ENCODE measurements at places on chromosomes 4 and X. TPM values are rescaled to one million over a fixed set of nuclear protein-coding genes. Genes with fewer than 3 reads are reported as not detected.

- no peak for DNase-seq
Measured at GRCh38 chr4:1512738-1513660, 106.8 kb upstream of the NKX1-1 start.

DNA sequence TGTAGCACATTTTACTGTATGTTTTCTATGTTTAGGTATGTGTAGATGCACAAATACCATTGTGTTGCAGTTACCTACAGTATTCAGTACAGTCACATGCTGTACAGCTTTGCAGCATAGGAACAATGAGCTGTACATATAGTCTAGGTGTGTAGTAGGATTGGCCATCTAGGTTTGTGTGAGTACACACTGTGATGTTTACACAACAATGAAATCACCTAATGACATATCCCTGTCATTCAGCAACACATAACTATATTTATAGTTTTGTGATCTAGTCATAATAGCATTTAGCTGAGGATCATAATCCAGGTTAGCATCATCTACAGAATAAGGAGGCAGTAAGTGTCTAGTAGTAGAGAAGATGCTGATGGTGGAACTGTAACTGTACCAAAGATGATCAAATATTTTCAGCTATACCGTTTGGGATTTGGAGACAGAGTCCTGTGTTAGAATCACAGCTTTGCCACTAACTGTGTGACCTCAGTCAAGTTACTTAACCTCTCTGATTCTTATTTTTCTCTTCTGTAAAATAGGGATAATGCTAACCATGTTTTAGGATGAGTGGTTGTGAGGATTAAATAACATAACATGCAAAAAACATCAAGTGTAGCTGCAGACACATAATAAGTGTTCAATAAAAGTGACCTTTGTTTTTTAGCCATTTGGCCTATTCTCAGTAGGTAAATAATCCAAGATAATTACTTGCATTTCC, 73.3 kb downstream of the LIMCH1 start:
- DNase-seq: no peak

DNA sequence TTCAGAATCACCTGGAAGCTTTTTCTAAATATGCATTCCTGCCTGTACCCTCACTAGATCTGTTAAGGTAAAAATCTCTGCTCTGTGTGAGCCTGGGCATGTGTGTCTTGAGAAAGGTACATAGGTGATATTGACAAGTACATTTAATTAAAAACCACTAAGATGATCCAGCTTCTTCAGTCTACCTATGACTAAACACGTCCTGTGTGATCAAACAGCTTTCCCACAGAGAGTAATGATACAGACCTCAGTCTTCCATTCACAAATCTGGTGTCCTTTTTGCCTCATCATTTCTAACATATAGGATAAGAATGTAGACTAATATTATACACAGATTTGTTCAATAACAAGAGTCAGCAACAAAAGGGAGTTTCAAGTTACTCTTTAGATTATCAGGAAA, 42.6 kb downstream of the GALNT7 start:
- no peak for DNase-seq

- no peak for DNase-seq
Measured at GRCh38 chr4:74919783-74920182, 13.1 kb upstream of the PARM1 start.

The MAOA gene
- total RNA-seq: 36.0 TPM

The GLA gene
- 16.6 TPM for total RNA-seq
